ENCODE measurements at places on chromosomes 7 and 10.

- DNase-seq, result no peak
Observed at GRCh38 chr7:129462420-129462819, 28.2 kb downstream of the STRIP2 start.

- no peak for DNase-seq
Observed at GRCh38 chr7:34108165-34108564, 202.8 kb downstream of the BMPER start.

GRCh38 chr7:37234928-37235327 lies 213.7 kb downstream of the ELMO1 start:
- no peak for DNase-seq

DNA sequence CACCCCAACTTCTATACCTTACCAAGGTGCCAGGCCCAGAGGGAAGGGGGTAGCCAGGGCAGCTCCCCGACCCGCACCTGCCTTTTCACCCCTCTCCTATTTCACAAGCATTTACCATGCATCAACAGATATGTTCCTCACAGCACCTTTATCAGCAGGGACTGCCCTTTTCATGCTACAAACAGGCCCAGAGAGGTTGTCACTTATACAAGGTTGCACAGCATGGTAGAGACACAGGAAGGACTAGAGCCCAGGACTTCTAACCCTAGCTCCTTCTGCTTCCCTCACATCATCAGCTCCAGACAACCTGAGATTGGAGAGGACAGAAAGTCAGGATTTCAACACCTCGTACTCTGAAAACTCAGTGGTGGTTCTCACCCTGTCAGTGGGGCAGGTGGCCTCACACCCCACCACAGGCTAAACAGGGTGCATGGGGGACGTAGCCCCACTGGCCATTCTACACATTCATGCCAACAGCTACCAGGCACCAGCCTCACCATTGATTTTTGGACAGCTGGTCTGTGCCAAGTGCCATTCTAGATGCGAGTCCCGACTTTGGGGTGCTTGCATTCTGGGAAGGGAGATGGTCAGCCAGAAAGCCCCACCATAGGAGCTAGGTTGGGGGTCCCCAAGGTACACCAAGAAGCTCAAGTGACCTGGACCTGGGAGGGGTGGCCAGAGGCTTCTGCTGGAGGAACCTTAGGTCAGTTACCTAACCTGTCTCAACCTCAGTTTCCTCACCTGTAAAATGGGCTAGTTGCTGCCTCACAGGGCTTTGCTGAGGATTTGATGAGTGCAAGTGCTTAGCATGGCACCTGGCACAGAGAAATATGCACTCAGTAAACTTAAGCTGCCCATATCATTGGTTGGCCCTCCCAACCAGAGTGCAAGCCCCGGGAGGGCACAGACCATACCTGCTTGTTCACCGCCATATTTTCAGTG lies 38.4 kb downstream of the CHST3 start:
- DNase-seq, result no peak

DNA sequence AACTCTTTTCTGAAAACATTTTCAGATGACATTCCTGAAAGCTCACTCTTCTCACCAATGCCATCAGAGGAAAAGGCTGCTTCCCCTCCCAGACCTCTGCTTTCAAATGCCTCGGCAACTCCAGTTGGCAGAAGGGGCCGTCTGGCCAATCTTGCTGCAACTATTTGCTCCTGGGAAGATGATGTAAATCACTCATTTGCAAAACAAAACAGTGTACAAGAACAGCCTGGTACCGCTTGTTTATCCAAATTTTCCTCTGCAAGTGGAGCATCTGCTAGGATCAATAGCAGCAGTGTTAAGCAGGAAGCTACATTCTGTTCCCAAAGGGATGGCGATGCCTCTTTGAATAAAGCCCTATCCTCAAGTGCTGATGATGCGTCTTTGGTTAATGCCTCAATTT lies 16.5 kb downstream of the ANLN start:
- DNase-seq, result no peak

DNA sequence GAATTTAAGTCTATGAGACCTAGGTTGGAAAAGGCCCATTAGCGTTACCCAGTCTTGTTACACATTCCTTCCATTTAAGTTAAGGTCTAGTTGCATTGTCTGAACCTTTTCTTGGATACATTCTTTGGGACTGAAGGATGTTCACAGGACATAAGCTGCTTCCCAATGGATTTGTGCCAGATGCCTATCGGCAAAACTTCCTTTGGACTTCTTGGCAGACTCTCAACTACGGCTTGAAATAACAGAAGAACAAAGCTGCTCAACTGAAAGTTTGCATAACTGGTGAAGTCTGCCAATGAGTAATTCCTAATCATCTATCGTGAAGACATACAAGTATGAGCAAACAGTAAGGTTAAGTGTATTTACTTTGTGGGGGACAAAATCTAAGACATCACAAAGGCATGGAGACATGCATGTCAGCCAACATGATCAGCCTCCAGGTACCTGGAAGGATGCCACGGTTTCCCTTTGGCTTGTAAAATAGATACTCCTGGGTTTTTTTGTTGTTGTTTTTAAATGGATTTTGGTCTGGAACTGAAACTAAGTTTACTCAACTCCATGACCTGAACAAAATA lies 35.4 kb downstream of the MALSU1 start:
- no peak for DNase-seq

DNA sequence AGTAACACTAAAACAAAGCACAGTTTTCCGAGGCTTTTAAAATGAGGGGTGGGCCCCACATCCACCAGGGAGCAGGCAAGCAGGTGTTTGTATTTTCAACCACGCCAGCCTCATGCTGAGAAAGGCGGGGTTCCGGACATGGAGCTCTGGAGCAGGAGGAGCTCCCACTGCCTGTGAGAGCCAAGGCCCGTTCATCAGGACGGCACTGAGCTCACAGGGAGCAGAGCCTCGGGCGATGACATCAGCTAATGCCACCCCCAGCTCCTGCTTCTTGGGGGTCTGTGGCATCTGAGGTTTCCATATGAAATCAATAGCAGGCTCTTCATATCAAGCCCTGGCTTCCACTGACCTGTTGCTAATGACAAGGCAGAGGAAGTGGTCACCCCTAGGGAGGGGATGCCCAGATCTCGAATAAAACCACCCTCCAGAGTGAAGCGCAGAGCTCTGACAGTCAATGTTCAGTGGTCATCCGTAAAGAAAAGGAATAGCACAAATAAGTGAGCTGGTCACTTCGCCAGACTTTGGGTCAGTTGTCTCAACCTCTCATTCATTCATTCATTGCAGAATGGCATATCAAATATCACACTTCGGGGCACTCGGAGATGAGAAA lies 89.1 kb downstream of the TNS3 start:
- no peak for DNase-seq

- DNase-seq, result no peak
Observed at GRCh38 chr10:87064651-87065050, 30.0 kb downstream of the GLUD1 start.

DNA sequence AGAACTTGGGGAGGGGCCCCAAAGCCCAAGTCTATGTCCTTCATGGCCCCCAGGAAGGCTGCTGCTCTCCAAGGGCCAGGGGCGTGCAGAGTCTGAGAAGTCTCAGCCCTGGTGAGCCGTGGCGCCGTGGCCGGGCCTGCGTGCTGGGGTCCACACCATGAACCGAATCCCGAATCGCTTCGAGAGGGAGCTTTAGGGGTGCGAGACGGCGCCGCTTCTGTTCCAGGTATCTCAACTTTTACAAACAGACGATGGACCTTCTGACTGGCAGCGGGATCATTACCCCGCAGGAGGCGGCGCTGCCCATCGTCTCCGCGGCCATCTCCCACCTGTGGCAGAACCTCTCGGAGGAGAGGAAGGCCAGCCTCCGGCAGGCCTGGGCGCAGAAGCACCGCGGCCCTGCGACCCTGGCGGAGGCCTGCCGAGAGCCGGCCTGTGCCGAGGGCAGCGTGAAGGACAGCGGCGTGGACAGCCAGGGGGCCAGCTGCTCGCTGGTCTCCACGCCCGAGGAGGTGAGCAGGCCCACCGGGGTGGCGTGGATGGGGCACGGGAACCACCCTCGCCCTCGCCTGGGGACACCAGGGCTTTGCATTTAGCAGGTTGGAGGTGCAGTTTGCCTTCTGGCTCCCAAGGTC lies 12.7 kb downstream of the STRA8 start:
- no peak for DNase-seq

All from cortex of kidney (tissue), 1 donor.